ENCODE measurements at places on chromosomes 16 and 17.

DNA sequence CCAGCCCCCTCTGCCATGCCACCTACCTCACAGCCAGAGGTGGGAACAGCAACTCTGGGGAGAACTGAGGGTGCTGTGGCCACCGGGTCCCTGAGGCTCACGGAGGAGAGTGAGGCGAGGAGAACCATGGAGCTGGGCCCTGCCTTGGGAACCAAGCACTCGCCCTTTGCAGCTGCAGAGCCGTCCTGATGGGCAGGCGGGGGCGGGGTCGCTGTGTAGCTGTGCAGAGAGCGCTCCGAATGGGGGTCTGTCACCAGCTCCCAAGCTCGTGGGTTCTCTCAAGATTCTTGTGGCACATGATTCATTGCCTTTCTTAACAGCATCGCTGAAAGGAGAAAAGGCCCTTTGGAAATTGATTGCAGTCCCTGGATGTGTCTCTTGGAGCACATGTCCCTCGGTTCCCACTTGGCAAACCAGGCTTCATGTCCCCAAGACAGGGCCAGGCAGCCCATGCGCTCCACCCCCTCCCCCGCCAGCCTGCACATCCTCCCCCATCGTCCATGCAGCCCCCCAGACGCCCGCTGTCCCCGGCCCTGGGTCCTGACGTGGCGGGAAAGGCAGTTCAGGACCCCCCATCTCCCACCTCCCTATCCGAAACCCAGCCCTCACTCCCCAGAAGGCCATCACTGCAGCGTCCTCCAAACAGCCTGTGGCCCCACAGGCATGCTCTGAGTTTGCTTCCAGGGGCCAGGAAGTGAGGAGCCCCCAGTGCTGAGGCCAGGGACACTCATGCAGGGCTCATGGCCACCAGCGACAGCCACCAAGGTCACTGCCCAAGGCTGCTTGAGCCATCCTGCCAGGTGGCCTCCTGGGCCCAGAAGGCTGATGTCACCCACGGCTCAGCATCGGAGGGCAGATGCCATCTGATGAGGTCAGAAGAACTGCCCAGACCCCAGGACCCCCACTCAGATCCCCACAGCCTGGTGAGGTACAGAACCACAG lies 20.6 kb upstream of the CHMP6 start:
- no peak for DNase-seq

DNA sequence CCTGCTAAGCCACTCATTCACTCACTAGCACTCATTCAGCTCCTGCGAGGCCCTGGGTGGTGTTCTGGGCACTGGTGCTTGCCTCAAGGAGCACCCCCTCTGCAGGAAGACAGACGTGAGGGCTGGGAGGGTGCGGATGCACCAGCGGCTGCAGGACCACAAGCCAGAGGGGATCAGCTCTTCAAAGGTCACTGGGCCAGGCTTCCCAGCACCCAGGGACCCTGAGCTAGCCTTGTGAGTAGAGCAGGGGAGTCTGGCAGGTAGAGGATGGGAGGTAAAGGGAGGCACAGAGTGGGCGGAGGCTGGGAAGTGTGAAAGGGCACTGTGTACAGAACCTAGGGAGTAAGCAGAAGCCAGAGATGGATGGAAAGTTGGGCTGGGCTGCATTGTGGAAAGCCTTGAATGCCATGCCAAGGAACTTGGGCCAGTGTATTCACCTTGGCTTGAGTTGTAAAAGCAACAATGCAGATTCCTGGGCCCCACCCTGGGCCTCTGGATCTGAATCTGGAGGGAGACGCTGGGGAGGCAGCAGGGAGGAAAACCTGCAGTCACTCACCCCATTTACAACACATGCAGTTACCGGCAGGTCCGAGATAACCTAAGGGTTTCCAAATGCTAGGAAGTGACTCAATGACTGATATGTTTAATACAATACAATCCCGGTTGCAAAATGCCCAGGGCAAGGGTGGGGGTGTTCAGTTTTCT lies 1.7 kb downstream of the IL4R start:
- DNase-seq = no peak

DNA sequence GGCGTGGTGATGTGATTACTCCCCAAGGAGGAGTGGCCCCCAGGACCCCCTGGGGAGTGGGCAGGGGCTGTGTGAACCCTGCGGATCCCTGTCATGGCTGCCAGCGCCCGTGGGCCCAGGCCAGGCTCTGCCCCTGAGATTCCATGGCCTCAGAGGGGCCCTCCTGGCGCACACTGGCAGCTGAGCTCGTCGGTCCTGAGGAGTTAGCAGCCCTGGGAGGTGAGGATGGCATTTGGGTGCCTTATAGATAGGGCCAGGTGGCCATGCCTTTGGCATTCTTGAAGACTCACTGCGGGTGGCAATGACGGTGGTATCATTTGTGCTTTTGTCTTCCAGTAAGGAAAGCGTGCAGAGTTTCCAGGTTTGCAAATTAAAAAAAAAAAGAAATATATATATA lies 146.8 kb upstream of the GSE1 start:
- no peak for DNase-seq

- DNase-seq = no peak
Observed at GRCh38 chr17:58376472-58377000, 24.5 kb upstream of the SUPT4H1 start.

DNA sequence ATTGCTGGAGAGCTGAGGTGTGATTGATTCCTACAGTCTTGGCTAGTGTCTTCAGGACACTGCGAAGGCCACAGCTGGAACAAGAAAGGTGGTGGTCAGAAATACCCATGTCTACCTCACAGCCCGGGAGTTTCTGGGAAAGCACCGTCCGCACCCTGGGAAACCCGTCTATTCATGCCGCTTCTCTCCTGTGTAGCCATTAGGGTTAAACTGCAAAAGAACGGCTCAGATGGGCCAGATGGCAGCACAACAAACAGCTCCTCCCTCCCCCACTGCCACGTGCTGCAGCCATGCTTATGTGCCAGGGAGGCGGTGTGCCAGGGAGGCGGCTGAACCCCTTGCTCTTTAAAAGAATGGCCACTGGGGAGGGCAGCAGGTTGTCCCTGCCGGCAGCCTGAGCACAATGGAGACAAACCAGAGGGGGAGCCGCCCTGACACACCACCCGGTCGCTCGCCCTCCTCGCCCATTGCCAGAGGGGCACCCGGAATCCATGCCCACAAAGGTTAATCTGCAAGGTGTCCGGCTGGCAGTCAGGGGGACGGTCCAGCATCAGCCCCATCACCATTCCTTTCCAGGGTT lies 65.2 kb downstream of the CYTH1 start:
- no peak for DNase-seq

- DNase-seq = no peak
Observed at GRCh38 chr16:64019339-64019738, 1102.5 kb downstream of the CDH11 start.

DNA sequence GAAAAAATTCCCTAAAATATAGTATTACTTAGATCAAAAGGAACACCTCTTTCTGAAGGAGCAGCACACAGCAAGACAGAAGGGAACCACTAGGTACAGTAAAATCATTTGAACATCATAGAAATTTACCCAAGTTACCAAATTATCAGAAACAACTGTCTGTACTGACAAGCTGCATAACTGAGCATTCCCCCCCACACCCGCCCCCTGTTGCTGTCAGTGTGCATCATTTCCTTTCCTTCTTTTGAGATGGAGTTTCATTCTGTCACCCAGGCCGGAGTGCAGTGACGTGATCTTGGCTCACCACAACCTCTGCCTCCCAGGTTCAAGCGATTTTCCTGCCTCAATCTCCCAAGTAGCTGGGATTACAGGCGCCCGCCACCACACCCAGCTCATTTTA lies 120.7 kb downstream of the TRIM37 start:
- no peak for DNase-seq

- DNase-seq = no peak
Observed at GRCh38 chr16:14667347-14668266, 26.5 kb downstream of the PLA2G10 start.

DNA sequence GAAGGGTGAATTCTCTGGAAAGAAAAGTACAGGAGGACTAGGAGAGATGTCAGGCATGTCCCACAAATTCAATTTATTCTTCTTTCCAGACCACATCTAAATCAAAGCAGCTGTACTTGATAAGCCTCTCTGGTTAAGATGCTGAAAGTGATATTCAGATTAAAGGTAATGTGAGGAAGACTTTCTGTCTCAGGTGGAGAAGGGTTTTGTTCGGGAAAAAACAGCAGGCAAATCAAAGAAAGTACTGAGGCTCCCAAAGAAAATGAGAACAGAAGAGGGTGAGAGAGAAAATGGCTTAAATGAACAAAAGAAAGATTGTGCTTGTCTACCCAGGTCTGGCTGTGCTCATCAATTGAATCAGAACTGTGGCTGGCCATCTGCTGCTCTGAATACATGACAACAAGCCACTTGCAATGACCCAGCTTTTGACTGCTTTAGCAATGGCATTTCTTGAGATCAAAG lies 55.6 kb downstream of the MMD start:
- DNase-seq = no peak

GRCh38 chr17:82587234-82588086 lies 60.8 kb downstream of the WDR45B start:
- DNase-seq = no peak

- no peak for DNase-seq
Observed at GRCh38 chr17:60325730-60326524, 66.0 kb downstream of the USP32 start.

- no peak for DNase-seq
Observed at GRCh38 chr17:39722965-39723848, 7.1 kb downstream of the MIEN1 start.

Data from AG04450 (cell line).